ENCODE measurements at places on chromosomes 4 and X. TPM values are rescaled to one million over a fixed set of nuclear protein-coding genes. Genes with fewer than 3 reads are reported as not detected.

DNA sequence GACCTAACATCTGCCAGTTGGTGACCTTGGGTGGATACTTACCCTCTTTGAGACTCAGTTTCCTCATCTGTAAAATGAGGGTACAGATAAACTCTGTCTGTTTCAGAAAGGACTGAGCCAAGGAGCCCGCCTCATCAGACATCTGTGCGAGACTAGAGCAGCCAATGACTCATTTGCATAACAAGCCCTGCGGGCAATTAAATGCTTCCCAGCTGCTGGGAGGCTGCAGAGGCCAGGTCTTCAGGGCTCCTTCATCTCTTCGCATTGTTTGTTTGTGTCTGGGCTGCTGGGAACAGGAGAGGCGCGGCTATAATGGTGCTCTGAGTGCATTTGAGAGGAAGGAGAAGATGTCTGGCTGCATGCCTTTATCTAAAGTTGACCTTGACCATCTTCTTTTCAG is 85.0 kb downstream of the ADRA2C start:
- H3K27ac ChIP-seq: no peak overlapping the region
- no peaks in the 10 kb centered on the region for H3K4me1 ChIP-seq
- H3K27me3 ChIP-seq: no peaks in the 10 kb centered on the region
- H3K4me3 ChIP-seq: no peak overlapping the region

DNA sequence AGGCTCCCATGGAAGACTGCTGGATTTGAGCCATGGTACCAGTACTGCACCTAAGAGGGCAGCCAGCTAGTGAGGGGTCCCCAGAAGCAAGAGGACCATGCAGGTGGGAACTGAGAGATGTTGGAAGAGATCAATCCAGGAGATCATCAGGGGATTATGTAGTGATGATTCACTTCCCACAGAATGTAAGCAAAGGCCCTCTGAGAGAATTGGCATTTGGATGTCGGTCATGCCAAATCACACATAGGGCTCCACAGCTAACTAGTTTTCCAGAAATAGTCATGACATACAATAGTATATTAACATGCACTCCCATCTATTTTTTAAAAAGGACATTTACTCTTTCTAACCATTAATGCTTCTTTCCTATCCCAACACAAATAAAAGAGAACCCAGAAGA is 112.5 kb downstream of the RASGEF1B start:
- no peak overlapping the region for H3K4me3 ChIP-seq
- no peaks in the 10 kb centered on the region for H3K4me1 ChIP-seq

GRCh38 chr4:69835766-69836165 is 24.2 kb downstream of the SULT1E1 start:
- H3K27me3 ChIP-seq: no peaks in the 10 kb centered on the region
- no peaks in the 10 kb centered on the region for H3K36me3 ChIP-seq
- H3K4me3 ChIP-seq: no peak overlapping the region
- DNase-seq: no peak

DNA sequence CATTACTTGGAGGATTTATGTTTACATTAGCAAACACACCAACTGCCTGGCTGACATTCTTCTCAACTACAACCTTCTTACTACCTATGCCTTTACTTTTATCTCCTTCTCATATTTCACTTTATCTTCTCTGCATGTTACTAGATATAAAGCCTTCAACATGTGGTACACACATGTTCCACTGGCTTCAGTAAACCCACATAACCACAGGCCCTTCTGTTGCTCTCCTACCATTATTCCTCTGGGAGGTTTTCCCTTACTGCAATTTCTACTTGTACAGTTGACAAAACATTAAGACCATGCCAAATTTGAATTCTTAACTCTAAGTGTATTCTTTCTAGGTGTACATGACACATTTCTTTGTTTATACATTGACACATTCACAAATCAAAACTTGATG is 133.1 kb downstream of the ARAP2 start:
- H3K27ac ChIP-seq: no peak overlapping the region
- no peaks in the 10 kb centered on the region for H3K4me1 ChIP-seq

DNA sequence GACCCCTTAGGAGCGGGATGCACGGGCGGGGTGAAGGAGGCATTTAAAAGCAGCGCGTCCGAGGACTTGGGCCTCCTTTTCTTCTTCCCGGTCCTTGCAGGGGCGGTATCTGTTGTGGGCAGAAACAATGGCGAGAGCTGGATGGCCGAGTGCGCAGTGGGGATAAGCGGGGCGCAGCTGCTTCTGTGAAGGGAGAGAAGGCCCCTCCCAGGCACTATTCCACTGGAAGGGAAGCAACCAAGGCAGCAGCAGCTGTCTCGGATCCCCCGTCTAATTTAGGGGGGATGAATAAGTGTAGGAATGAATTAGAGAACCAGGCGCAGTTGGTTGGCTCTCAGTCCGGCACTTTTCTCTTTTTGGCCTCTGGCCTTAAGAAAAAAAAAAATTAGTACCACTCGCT is 995 bp downstream of the SMARCA5 start:
- peaks cover 41% of the 10 kb centered on the region for H3K36me3 ChIP-seq
- peaks cover 11% of the 10 kb centered on the region for H3K27me3 ChIP-seq
- H3K4me1 ChIP-seq: peaks cover 31% of the 10 kb centered on the region

The CLDN34 gene
- total RNA-seq: not detected

DNA sequence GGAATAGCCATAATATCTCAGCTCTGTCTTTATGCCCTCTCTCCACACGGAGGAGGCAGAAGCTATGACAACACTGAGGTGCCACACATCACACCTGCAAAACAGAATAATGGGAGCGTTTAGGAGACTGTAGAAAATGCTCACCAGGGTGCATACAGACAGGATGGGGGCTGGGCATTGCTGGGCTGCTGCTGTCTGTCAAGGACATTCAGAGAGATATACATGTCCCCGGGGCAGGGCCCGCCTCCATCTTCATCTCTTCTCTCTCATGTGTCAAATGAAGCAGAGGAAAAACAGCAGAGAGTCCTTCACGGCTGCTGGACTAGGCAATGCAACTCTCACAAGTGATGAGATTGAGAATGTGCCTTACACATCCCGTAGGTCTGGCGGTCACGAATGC is 65.3 kb upstream of the DHRSX start:
- H3K36me3 ChIP-seq: no peaks in the 10 kb centered on the region
- no peak for DNase-seq
- H3K4me1 ChIP-seq: no peaks in the 10 kb centered on the region
- no peaks in the 10 kb centered on the region for H3K27me3 ChIP-seq

GRCh38 chrX:21375708-21376009 is 1.4 kb downstream of the CNKSR2 start:
- no peak for DNase-seq
- no peaks in the 10 kb centered on the region for H3K36me3 ChIP-seq
- H3K27ac ChIP-seq: no peak overlapping the region
- H3K27me3 ChIP-seq: no peaks in the 10 kb centered on the region
- peaks cover 36% of the 10 kb centered on the region for H3K4me1 ChIP-seq

The FAM120C gene
- total RNA-seq: 10.6 TPM

- no peak for DNase-seq
- no peak overlapping the region for H3K4me3 ChIP-seq
- no peak overlapping the region for H3K27ac ChIP-seq
- no peaks in the 10 kb centered on the region for H3K4me1 ChIP-seq
Observed at GRCh38 chr4:79357365-79357764, 31.5 kb upstream of the NAA11 start.

DNA sequence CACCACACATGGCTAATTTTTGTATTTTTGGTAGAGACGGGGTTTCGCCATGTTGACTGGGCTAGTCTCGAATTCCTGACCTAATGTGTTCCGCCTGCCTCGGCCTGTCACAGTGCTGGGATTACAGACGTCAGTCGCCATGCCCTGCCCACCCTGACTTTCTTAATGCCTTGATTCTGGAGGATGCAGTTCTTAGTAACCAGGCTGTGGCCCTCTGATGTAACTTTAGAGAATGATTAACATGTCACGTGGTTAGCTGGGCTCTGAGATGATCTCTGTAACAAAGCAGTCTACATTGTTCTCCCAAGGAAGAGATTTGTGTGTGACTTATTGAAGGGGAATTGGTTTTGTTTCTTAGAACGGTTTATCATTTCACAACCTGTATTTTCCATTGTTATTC is 30.6 kb downstream of the ANK2 start:
- DNase-seq: no peak
- no peaks in the 10 kb centered on the region for H3K27me3 ChIP-seq
- no peaks in the 10 kb centered on the region for H3K4me1 ChIP-seq
- no peak overlapping the region for H3K27ac ChIP-seq

The PI4K2B gene
- 38.6 TPM for total RNA-seq

- no peak for DNase-seq
- H3K36me3 ChIP-seq: no peaks in the 10 kb centered on the region
- no peak overlapping the region for H3K27ac ChIP-seq
Observed at GRCh38 chr4:158624889-158625478, 46.7 kb downstream of the C4orf46 start.

GRCh38 chr4:44983083-44983482 is 256.7 kb upstream of the GNPDA2 start:
- H3K4me3 ChIP-seq: no peak overlapping the region
- no peak for DNase-seq
- no peaks in the 10 kb centered on the region for H3K4me1 ChIP-seq
- H3K36me3 ChIP-seq: no peaks in the 10 kb centered on the region
- H3K27ac ChIP-seq: no peak overlapping the region

DNA sequence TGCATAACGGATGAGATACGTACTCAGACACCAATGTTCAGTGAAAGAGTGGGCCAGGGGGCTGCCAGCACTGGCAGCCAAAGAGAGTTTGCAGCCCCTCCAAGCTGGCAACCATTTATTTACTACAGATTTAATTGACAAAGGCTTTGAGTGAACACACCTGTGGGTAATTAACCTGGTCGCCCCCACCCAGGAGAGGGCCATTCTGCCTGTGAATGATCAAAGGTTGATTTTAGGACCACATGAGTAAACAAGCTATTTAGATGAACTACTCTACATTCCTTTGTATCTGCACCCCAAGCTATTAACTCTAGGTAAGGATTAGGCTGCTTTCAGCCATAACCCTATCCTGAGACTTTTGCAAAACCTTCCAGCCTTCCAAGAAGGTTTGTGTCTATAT is 55.0 kb downstream of the RBM46 start:
- H3K36me3 ChIP-seq: no peaks in the 10 kb centered on the region
- H3K27ac ChIP-seq: no peak overlapping the region
- H3K4me1 ChIP-seq: no peaks in the 10 kb centered on the region
- no peak for DNase-seq
- no peak overlapping the region for H3K4me3 ChIP-seq
- no peaks in the 10 kb centered on the region for H3K27me3 ChIP-seq

DNA sequence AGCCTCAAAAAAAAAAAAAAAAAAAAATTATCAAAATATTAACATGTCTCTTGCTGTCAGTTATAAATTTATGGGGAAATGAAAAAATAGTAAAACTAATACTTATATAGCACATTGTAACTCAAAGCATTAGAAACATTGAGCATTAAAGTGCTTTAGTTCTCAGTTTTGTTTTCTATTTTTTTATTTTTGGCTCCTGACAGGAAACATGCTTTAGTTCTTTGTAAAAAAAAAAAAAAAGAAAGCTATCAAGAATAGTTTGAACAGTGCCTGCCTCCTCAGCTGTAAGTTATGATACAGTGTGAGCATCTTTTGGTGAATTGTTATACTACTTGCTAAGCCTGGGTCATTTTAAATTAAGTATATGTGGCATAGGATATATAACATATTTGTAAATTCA is 5.1 kb upstream of the CENPC start:
- no peak overlapping the region for H3K4me3 ChIP-seq
- no peaks in the 10 kb centered on the region for H3K27me3 ChIP-seq
- no peaks in the 10 kb centered on the region for H3K36me3 ChIP-seq
- no peak overlapping the region for H3K27ac ChIP-seq

The SLC25A43 gene
- total RNA-seq: 13.4 TPM

The BDH2 gene
- 16.0 TPM for total RNA-seq

The KLF3 gene
- 0.62 TPM for total RNA-seq

The GUCY1A1 gene
- not detected for total RNA-seq

GRCh38 chrX:8390771-8391170 is 73.9 kb upstream of the VCX3B start:
- H3K27ac ChIP-seq: no peak overlapping the region
- H3K36me3 ChIP-seq: no peaks in the 10 kb centered on the region

DNA sequence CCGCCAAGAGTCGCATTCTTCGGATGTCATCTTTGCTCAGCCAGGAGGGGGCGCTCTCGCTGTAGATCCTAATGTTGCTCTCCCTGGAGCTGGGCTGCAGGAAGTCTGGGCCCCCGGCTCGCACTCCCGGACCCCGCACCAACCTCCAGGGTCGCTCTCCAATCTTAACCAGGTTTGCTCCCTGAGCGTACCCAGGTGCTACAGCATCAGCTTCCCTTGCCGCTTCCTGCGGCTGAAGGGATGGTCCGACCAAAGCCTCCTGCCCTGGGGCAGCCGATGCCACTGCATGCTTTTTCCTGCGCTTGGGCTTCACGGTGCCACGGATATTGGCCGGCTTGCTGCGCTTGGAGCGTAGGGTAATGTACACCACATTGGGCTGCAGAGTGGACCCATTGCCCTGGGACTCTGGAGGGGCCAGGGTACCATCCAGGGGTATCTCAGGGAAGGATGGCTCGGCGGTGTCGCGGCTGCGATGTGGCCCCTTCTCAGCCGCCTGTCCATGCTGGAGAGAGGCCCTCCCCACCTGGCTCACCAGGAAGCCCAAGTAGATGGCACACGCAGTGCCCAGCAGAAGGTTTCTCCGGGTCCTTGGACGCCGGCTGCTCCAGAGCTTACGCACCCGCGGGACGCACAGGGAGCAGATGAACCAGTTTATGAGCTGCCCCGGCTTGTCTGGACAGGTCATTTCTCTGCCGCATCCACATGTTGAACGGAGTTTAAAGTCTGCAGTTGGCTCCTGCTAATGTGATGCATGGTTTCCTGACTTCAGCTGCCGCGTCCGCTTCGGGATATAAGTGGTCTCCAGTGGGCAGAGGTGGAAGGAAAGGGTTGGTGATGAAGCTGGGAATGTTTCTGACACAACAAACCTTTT is 1.9 kb downstream of the GASK1B start:
- no peaks in the 10 kb centered on the region for H3K36me3 ChIP-seq
- H3K4me1 ChIP-seq: peaks cover 1% of the 10 kb centered on the region

The BGN gene
- not detected for total RNA-seq

The EMCN gene
- total RNA-seq: not detected

DNA sequence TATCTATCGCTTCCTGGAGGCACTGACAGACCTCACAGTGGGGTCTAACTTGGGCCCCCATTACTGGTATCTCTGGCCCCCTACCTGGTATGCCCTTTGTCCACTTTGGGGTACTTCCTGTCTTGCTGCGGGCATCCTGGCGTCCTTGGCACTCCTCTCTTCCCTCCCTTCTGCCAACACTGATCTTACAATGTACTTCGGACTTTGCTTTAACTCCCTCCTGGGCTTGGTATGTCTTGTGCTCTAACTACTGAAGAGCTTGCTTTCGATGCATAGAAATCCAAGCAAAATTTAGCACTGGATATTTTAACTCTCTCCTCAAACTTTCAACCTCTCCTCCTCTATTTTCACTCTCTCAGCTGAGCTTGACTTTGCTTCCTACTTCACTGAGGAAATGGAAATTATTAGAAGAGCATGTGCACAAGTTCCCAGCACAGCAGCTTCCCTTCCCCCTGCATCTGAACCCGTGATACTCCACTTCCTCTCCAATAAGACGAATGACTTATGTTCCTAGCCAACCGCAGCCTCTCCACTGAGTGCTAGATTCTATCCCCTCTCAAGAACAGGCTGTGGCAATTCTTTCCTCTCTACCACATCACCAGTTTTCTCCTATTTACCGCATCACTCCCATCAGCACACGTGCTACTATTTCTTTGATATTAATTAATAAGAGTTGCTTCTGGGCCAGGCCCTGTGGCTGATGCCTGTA is 52.9 kb downstream of the SUPT20HL2 start:
- no peaks in the 10 kb centered on the region for H3K36me3 ChIP-seq
- peak overlapping the region; percentile 77 for H3K27ac ChIP-seq
- peak overlapping the region; percentile 11 for H3K4me3 ChIP-seq
- peaks cover 13% of the 10 kb centered on the region for H3K4me1 ChIP-seq

- no peaks in the 10 kb centered on the region for H3K36me3 ChIP-seq
- no peak overlapping the region for H3K27ac ChIP-seq
- DNase-seq: no peak
- H3K4me1 ChIP-seq: no peaks in the 10 kb centered on the region
- no peaks in the 10 kb centered on the region for H3K27me3 ChIP-seq
Observed at GRCh38 chr4:127081041-127081440, 551.7 kb upstream of the INTU start.

Measured in activated T-helper 2 cell treated with anti-CD3 and anti-CD28 coated beads, Interferon-gamma antibody, Interleukin-2, Interleukin-4, amounts not matched to agents 10 μg/mL and 5 μg/mL and 100 μg/mL, durations not matched to agents 14 hours and 24 hours and 36 hours (primary cell).